ENCODE measurements at places on chromosomes 2 and 18.
A peak's percentile ranks its signal among the peaks of the same experiment; 100 is the strongest.

- DNase-seq: no peak
These were observed 15.4 kb upstream of the MAL start for GRCh38 chr2:95010126-95010525.

DNA sequence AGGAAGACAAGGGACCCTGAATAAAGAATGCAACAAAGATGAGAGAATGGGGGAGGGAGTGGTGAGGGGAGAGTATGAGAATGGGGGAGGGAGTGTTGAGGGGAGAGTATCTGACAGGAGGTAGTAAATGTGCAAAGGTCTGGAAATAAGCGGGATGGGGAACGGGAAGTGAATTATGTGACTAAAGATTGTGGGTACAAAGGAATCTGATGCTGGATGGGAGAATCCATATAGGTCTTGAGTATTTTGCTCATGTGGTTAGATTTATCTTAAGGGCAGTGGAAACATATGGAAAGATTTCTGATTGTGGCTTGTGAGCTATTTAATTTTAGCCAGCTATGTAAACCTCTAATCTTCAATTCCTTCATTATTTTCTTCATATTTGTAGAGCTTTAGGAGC, 593.4 kb downstream of the DCC start:
- no peak for DNase-seq

- no peak for DNase-seq
These were observed 139.8 kb downstream of the GPD2 start for GRCh38 chr2:156576005-156576404.

DNA sequence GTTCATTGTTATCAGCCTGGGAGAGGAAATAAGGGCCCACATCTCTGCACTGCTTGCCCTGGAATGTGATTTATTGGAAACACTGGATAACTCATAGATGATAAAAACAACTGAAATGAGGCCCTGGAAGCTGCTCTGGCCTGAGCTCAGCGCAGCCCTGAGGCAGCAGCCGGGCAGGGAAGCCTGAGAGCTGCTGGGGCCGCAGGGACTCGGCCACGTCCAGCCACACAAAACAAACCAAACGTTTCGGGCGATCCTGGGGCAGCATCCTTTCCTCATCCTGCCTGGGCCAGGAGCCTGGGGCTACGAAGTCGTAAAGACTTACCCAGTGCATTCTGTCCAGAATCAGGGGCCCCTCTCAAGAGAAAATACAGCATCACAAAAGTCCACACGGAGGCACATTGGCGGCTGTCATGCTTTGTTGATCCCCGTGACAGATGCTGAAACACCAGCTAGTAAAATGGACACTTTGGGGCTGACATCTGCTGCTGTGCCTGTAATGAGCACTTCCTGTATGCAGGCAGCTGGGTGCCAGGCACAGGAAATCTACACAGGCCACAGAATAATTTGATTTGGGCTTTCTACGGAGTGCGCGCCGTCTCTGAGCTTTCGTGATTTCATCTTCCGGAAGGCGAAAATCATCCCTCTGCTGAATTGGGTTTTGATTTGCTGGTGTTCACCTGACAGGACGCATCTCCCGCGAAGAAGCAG, 250.6 kb downstream of the EIPR1 start:
- DNase-seq: peak; percentile 8

GRCh38 chr2:27249891-27250651, 12.8 kb downstream of the SLC30A3 start:
- no peak for DNase-seq

GRCh38 chr18:8341481-8342230, 267.6 kb upstream of the RAB12 start:
- DNase-seq: no peak

- no peak for DNase-seq
These were observed 47.3 kb upstream of the ATP6V1B1 start for GRCh38 chr2:70888366-70888922.

DNA sequence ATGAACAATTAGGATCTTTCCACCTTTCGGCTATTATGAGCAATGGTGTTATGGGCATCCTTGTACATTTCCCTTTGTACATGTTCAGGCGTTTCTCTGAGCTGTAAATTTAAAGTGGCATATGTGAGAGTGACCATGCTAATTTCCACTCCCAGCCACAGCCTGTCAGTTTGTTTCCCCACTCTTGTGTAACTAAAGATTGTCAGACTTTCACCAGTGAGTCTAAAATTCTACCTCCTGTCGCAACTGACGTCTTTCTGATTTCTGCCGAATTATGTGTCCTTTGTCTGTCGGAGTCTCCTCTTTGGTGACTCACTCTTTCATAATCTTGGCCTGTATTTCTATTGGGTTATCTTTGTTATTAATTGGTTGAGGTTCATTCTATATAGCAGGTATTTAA, 50.7 kb downstream of the TRAPPC12 start:
- DNase-seq: no peak

- no peak for DNase-seq
These were observed 21.7 kb downstream of the SULT1C4 start for GRCh38 chr2:108399479-108399878.

GRCh38 chr18:2589345-2590068, 18.1 kb downstream of the NDC80 start:
- no peak for DNase-seq

GRCh38 chr2:56455642-56456041, 271.9 kb downstream of the CCDC85A start:
- no peak for DNase-seq

GRCh38 chr2:75276093-75277029, 77.0 kb upstream of the TACR1 start:
- no peak for DNase-seq

GRCh38 chr2:14634489-14635390, 2.2 kb downstream of the LRATD1 start:
- no peak for DNase-seq

GRCh38 chr2:43124687-43125057, 101.7 kb downstream of the ZFP36L2 start:
- DNase-seq: no peak

DNA sequence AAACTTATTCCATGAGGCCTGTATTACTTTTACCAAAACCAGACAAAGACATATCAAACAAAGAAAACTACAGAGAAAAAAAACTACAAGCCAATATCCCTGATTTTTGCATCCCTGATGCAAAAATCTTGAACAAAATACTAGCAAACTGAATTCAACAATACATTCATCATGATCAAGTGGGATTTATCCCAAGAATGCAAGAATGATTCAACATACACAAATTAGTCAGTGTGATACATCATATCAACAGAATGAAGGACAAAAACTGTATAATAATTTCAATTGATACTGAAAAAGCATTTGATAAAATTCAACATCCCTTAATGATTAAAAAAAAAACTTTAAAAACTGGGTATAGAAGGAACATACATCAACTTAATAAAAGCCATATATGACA, 106.8 kb downstream of the SLC39A10 start:
- no peak for DNase-seq

DNA sequence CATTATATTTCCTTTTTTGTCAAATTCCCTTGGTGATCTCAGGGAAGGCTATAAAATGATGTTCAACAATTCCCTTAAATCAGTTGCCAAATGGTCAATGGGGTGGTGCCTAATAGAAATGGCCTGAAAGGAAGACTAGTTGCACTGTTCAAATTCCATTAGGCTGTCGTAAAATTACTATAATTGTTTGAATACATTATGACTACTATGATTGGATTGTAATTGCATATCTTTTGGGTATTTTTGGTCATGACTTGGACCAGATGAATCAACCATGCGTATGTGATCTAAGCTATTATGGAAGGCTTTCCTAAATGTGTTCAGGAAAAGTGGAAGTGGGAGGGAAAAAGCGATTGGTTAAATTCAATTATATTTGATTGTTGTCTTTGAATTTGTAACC, 41.3 kb upstream of the KCNE4 start:
- DNase-seq: no peak

- DNase-seq: no peak
These were observed 18.2 kb downstream of the IWS1 start for GRCh38 chr2:127508023-127508630.

- DNase-seq: no peak
These were observed 20.9 kb upstream of the ANXA4 start for GRCh38 chr2:69721022-69721421.

- DNase-seq: peak; percentile 41
These were observed 29.2 kb downstream of the UNC50 start for GRCh38 chr2:98637401-98638147.

DNA sequence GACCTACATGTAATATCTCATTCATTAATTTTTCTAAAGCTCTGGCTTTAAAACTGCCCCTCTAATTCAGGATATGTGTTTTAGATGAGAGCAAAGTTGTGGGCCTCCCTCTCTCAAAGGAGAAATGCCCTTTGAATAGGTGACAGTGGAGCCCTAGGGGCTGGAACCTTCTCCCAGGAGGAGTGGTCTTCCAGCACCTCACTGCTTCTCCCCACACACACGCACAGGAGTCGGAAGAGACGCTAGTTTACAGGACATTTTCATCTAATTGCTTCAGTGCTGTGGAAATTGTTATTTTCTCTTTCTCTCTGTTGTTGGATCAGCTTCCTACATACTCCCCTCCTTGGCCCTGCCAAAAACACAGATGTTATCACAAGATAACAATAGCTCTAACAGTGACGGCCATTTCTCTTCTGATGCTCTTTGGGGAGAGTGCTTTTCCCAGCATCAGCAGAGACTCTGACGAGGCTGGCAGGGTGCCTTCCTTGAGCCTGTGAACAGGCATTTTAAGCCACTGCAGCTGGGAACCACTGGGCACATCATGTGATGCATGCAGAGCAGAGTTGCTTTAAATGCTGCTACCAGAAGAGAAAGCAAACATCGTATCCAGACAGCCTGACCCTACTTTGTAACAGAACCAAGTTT, 209.4 kb upstream of the SP5 start:
- DNase-seq: no peak

DNA sequence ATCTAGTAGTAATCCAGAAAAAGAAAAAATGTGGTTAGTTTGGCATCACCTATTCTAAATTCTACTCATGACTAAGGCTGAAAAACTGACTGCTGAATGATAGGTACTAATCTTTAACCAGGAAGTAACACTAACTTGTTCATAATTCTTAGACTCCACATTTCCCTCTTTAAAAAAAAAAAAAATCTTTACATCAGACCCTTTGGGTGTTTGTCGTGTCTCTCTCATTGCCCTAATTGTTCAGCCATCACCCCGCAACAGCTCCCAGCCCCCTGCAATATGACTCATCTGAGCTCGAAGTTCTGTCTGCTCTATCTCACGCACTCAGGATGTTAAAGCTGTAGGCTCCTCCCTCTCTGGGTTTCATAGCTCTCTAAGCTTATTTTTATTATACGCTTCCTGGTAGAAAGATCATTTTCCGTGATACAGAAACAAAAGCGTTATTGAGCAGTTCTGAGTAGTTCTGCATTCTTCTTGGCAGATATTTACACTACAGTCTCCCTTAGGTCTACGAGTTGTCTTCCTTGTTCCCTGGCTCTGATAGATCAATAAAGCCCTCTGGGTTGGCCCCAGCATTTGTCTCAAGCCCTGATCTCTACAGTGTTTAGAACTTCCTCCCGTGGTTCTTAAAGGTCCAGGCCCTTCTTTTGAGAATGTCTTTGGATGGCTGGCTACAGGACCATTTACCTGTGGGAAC, 95.6 kb downstream of the TNFRSF11A start:
- peak; percentile 96 for DNase-seq

DNA sequence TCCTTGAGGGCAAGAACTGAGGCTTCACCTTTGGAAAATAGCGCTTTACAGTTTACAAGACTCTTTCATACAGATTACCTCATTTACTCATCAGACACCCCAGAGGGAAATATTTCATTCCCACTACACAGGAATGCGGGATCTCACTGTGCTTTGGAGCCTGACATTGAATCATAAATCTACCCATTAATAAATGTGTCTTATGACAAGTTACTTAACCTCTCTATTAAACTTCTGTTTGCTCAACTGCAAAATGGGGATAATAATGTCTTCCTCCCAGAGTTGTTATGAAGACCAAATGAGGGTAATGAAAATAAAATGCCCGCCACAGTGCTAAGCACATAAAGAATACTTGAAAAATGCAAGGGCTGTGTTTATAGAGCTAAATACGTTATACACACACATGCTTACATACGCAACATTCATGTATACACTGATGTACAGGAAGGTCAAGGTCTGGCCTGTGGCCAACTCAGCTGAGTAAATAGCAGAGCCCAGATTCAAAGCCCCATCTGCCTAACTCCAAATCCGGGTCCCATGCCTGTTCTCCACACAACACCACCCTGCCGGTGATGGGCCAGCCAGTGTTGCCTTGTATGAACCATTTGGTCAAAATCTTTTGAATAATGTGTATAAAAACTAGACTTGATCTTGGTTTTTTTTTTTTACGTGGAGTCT, 77.8 kb upstream of the STPG4 start:
- DNase-seq: no peak

DNA sequence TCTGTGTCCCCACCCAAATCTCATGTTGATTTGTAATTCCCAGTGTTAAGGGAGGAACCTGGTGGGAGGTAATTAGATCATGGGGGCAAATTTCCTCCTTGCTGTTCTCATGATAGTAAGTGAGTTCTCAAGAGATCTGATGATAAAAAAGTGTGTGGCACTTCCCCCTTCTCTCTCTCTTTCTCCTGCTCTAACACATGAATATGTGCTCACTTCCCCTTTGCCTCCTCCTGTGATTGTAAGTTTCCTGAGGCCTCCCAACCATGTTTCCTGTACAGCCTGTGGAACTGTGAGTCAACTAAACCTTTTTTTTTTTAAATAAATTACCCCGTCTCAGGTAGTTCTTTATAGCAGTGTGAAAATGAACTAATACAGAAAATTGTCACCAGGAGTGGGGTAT, 380.0 kb downstream of the MEIS1 start:
- DNase-seq: no peak

- no peak for DNase-seq
These were observed 177.2 kb upstream of the SCN7A start for GRCh38 chr2:166671235-166671634.

GRCh38 chr2:53576166-53576565, 191.4 kb upstream of the CHAC2 start:
- no peak for DNase-seq

- peak; percentile 61 for DNase-seq
These were observed at the start of gene CHN1 for GRCh38 chr2:175004980-175005732. CHN1 (minus strand) TSS chr2:175005381; CDS start chr2:175004912, 469 bp downstream.

DNA sequence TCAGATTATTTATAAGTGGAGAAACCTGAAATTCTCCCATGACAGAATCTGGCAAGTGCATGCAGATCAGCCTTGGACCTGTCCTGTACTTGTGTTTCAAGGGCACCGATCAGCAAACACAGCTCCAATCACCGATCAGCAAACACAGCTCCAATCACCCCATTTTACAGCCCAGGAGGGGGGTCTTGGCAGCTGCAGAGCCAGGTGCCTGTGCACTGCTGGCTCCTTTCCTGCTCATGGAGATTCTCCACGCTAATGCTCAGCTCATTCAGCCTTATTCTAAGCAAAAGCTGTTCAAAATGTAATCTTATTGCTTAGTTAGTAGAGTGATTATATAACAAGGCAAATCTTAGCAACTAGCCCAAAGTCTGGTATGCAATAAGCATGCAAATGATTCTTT, 623.1 kb upstream of the HS6ST1 start:
- no peak for DNase-seq

- DNase-seq: no peak
These were observed 125.4 kb upstream of the RNF152 start for GRCh38 chr18:62018034-62018758.

DNA sequence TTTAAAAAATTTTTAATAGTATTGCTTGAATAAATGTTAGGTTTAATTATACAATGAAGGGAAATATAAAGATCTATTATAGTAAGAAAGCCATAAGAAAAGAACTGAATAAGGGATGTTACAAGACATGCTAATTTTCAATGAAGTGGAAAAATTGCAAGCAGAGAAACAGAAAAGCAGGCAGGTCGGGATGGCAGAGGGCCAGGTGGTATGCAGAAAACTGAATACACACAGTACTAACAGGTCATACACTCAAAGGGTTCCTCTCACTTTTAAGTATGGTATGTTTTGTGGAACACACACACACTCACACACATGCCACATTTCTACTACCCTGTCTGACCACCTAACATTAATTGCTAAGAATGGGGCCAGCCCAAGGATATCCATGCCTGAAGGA, 76.7 kb upstream of the DTNA start:
- DNase-seq: no peak
